Thoracic aorta (tissue), 2 donors: ENCODE measurements at places on chromosomes 6 and 20. TPM values are rescaled to one million over a fixed set of nuclear protein-coding genes. Genes with fewer than 3 reads are reported as not detected.

The HSD17B8 gene
- 15.0 TPM for total RNA-seq

The OR2J2 gene
- total RNA-seq, result not detected

The GTSF1L gene
- total RNA-seq, result not detected

The LRRC73 gene
- total RNA-seq, result 0.54 TPM

The ZC2HC1B gene
- total RNA-seq, result not detected

The OLIG3 gene
- total RNA-seq, result not detected

The PLG gene
- total RNA-seq, result not detected

The PTPRT gene
- not detected for total RNA-seq

The CLDN20 gene
- not detected for total RNA-seq

The TRIM10 gene
- total RNA-seq, result not detected

The GRIK2 gene
- total RNA-seq, result 2.0 TPM

The RIPPLY2 gene
- total RNA-seq, result not detected

The ABHD16B gene
- not detected for total RNA-seq

The NNAT gene
- not detected for total RNA-seq

The SLC22A16 gene
- 3.8 TPM for total RNA-seq

The TFAP2C gene
- 0.49 TPM for total RNA-seq

The FAM83C gene
- not detected for total RNA-seq

The TMEM242 gene
- 8.8 TPM for total RNA-seq

The MEI4 gene
- total RNA-seq, result not detected

The NR2E1 gene
- total RNA-seq, result not detected

The VNN1 gene
- total RNA-seq, result 3.8 TPM

The FARS2 gene
- total RNA-seq, result 10.4 TPM

The MMP24OS gene
- 38.1 TPM for total RNA-seq

The LAMP5 gene
- not detected for total RNA-seq

The TXLNB gene
- total RNA-seq, result 0.49 TPM

The TNFAIP3 gene
- total RNA-seq, result 26.3 TPM

The MYCT1 gene
- total RNA-seq, result 7.2 TPM

The WFDC5 gene
- total RNA-seq, result not detected

The PGC gene
- total RNA-seq, result not detected

The TRDN gene
- total RNA-seq, result 0.14 TPM

The GJA10 gene
- not detected for total RNA-seq

The FAM217A gene
- total RNA-seq, result not detected

The TTK gene
- 5.3 TPM for total RNA-seq

The DEFB113 gene
- not detected for total RNA-seq

The WFDC12 gene
- total RNA-seq, result not detected

The FOXO3 gene
- 149 TPM for total RNA-seq
